SW480 (cell line): ENCODE measurements at places on chromosomes 13 and 19.
A peak's percentile ranks its signal among the peaks of the same experiment; 100 is the strongest.

DNA sequence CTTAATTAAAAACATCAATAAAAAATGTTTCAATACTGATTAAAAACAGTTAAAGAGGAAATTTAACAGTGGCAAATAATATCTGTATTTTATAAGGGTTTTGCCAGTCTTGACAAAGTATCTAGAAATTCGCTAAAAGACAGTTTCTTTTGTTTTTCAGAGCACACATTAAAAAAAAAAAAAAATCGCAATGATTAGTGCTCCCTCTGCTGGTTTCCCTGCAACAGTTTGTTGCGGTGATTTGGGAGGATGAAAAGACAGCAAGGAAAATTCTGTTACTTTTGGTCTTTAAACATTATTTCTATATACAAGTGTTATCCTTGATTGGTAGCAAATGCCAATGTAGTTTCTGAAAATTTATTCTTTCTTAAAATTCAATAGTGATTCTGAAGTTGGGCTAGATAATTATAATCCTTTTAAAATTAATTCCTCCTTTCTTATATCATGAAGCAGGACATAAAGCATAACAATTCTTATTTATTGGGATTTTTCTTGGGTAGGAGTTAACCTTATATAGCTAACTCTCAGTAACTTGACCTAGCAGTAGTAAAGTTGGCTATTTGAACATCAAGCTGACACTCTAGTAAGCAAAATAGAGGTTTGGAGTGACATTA, 23.1 kb upstream of the SPRY2 start:
- DNase-seq: peak; percentile 28

DNA sequence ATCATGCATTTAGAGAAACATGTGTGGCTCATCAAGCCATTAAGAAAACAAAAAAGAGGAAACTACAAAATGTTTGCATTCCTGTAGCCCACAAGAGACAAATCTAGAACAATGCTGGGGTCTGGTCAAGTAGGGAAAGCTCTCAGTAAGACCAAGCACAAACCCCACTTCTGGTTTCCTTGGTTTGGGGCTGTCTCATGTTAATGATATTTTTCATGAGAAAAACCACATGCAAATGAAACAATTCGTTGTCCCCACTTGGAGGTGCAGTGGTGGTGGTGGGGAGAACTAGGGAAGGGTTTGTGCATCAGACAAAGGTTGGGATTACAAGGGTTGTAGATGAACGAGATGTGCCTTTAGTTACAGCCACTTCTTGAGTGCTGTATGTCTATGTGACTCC, 7.0 kb upstream of the RB1 start:
- DNase-seq: no peak

- no peak for DNase-seq
Measured at GRCh38 chr13:75324413-75324940, 157.5 kb downstream of the TBC1D4 start.

GRCh38 chr13:23778002-23778652, 111.1 kb downstream of the MIPEP start:
- DNase-seq: no peak

DNA sequence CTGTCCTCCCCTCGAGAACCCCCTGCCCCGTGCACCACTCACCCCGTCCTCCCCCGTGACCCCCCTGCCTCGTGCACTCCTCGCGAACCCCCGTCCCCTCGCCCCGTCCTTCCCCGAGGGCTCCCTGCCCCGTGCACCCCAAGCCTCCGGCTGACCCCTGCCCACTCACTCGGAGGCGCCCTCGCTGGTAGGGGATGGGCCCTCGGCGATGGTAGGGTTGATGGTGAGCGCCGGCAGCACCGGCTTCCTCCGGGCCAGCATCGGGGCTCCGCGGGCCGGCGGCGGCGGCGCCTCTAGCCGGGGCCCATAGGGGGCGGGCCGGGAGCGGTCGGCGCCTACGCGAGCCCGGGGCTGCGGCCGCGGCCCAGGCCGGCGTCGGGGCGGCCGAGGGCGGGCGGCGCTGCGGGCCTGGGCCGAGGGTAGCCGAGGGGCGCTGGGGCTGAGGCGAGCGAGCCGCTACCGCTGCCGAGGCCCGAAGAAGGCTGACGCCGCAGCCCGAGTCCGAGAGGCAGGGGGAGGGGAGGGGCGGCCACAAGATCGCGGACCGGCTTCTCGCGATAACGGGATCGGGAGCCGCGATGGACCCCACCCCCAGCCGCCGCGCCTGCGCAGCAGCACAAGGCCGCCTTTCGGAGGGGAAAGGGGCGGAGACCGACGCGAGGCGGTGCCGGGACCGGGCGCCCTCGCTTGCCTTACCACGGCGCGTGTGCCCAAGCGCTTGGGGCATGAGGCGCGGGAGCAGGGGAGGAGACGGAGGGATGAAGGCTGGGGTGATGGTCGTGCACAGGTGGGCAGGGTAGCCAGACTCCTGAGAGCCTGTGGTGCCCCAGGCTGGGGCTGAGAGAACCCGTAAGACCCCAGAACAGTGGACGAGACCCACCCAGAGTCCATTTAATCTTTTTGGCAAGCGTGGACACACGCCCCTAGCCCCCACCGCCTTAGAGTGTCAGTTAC, at the start of gene MAP2K2:
TSS of gene MAP2K2 (minus strand) at position 508 of the 954 bp plus-strand sequence. CDS start at position 261, 247 bp downstream.
- peak; percentile 83 for DNase-seq

DNA sequence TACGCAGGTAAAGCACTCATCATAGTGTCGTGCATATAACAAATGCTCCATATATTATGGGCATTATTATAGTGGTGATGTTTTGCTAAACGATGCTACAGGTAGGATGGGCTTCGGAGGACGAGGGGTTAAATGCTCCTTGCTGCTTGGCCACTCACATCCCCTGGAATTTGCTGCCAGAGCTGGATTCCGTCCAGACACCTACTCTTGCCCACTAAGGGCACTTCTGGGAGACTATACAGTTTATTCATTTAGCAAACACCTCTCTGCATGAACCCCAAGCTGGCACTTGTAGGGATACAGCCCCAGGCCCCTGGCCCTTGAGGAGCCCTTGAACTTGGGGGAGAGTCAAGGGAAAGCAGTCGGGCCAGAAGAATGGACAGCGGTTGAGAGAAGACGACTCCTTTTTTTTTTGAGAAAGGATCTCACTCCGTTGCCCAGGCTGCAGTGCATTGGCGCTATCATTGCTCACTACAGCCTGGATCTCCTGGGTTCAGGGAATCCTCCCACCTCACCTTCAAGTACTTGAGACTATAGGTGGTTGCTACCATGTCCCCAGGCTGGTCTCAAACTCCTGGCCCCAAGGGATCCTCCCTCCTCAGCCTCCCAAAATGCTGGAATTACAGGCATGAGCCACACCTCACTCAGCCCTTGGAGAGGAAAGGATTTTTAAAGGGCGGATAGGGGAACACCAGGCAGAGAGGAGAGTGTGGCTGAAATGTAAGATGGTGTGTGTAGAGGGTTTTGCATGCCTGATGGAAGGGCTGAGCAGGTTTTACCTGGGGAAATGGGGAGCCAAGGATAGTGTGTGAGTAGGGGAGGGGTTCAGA, 1.1 kb upstream of the MRPL34 start:
- DNase-seq: no peak

GRCh38 chr13:31997641-31998040, 33.9 kb upstream of the FRY start:
- no peak for DNase-seq

GRCh38 chr13:26508885-26509284, 48.6 kb upstream of the WASF3 start:
- no peak for DNase-seq

- no peak for DNase-seq
Measured at GRCh38 chr13:48236528-48237353, 3.7 kb downstream of the ITM2B start.

DNA sequence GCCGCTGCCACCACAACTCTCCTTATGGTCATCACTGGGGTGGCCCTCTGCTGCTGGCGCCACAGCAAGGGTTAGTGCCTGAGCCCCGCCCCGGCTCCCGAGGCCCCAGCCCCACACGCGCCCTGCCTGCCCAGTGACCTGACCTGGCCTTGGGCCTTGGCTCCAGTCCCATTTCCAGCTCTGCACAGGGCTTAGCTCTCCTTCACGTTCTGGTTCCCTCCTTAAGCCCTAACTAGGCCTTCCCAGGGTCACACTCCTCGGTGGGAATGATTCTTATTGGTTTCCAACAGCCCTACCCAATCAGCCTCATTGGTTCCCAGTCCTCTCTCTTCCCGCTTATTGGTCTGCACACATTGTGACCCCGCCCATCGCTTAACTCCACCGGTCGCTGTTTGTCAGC, 5.8 kb downstream of the KIRREL2 start:
- no peak for DNase-seq

GRCh38 chr13:106492588-106493475, 42.6 kb downstream of the EFNB2 start:
- DNase-seq: no peak

GRCh38 chr13:93552596-93552995, 326.0 kb downstream of the GPC6 start:
- DNase-seq: no peak

DNA sequence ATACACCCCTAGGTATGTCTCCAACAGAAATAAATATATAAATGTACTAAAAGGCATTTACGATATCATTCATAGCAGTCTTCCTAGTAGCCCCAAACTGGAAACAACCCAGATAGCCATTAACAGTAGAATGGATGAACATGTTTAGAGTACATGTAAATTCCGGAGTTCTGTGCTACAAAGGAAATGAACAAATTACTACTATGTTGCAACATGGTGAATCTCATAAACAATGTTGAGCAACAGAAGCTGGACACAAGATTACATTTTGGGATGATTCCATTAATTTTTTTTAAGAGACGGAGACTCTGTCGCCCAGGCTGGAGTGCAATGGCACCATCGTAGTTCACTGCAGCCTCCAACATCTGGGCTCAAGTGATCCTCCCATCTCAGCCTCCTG, 5.9 kb upstream of the SLC7A10 start:
- DNase-seq: no peak

DNA sequence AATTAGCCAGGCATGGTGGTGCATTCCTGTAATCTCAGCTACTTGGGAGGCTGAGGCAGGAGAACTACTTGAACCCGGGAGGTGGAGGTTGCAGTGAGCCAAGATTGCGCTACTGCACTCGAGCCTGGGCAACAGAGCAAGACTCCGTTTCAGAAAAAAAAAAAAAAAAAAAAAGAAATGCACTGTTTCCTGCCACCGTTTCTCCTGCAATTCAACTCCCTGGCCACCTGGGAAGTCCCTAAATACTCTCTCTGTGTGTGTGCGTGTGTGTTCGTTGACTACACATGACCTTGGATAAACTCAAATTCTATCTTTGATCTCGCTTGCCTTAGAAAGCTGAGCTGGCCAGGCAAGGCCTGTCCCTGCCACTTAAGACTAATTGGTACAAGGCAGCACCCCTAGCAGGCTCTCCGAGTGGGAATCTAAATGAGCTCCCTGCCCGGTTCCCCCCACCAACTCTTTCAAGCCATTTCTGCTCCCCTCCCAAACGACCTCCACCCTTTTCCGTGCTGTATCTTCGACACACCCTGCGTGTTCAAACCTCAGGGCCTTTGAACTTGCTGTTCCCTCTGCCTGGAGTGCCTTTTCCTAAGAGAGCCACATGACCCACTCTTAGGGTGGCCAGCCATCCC, 5.2 kb upstream of the BCAT2 start:
- DNase-seq: peak; percentile 83

GRCh38 chr19:33910922-33911321, 114.3 kb downstream of the KCTD15 start:
- no peak for DNase-seq

DNA sequence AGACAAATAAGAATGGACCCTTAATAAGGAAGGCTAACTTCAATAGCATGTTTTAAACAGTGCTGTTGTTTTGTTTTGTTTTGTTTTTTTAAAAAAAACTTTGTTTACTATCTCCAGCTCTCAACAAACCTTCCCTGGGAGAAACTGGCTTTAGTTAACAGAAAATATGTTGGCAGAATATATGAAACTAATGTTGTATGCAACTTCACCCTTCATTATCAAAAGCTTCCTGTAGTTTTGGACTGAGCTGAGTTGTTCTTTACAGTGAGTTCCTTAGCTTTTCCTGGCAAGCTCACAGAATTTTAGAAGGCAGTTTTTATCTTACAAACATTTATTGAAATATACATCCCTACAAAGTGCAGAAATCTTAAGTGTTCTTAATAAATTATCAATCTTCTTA, 2480.7 kb upstream of the PCDH20 start:
- DNase-seq: no peak

GRCh38 chr19:49205114-49205513, 47.5 kb downstream of the TRPM4 start:
- DNase-seq: no peak

GRCh38 chr19:5536337-5536894, 31.3 kb downstream of the TINCR start:
- DNase-seq: peak; percentile 34

DNA sequence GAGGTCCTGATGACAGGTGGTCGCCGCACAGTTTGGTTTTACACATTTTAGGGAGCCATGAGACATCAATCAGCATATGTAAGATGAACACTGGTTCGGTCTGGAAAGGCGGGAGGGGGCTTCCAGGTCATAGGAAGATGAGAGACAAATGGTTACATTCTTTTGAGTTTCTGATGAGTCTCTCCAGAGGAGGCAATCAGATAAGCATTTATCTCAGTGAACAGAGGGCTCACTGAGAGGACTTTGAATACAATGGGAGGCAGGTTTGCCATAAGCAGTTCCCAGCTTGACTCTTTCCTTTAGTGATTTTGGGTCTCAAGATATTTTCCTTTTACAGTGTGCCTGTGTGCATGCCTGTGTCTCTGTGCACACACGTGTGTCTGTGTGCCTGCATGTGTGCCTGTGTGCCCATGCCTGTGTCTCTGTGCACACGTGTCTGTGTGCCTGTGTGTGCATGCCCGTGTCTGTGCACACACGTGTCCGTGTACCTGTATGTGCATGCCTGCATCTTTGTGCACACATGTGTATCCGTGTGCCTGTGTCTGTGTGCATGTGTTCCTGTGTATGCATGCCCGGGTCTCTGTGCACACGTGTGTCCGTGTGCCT, 35.5 kb upstream of the TMEM255B start:
- DNase-seq: no peak

DNA sequence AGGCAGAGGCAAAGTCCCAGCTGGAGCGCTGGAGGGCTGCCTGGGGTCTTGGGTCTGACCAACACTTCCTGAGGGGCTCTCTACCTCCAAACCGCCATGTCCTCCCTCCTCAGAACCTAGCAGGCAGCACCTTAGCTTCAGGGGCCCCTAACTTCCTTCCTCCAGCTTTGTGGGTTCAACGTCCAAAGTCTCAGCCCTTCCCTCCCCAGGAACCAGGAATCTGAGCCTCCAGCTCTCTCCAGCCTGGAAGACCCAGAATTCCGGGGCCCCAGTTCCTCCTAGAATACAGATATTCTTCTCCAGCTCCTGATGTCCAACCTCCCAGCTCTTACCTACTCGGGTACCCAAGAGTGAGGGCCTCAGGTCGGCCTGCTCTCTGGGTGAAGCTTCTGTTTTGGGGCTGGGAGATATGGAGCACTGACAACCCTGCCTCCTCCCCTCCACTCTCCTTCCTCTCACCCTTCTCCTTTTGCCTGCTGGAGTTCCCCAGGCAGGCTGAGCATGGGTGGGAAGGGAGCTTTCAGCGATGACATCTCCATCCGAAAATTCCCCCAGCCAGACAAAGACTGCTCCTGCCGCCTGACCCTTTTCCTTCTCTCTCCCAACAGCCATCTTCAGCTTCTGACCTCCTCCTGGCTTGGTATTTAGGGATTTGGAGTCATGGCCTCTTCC, 3.5 kb downstream of the TMEM150B start:
- DNase-seq: no peak
